ENCODE measurements at places on chromosomes 1 and 21.

DNA sequence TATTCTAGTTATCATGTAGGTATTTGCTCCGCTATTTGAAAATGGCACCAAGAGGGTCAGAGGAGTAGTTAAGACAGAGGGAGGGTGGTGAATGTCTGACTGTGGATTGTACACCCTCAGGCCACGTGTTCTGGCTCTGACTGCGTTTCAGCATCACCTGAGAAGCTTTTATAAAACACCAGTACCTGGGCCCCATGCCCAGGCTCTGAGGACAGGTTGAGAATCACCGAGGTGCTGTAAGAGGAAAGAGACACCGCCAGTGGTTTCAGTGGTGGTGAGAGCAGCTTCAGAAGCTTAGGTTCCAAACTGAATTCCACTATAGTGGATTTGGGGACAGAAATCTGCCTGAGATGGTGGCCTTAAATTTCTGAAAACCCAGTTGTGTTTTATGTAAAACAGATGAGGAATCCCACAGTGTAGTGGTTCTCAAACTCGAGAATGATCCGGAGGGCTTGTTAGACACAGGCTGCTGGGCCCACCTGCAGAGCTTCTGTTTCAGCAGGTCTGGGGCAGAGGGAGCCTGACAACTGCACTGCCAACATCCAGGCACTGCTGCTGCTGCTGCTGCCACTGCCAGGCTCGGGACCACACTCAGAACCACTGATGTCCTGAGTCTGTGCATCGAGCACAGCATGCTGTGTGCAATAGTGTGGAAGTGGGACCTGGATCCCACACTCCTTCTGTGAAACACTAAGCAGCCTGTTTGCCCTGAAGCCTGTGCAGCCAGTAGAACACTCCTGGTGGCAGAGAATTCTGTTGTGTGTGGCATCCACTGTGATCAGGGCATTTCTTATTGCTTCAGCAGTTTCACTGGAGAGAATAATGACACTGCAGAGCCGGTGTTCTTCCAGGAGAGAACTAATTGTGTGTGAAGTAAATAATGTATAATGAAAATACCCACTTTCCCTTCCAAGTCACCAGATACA, 98.7 kb downstream of the SUSD4 start:
- no peak for DNase-seq

DNA sequence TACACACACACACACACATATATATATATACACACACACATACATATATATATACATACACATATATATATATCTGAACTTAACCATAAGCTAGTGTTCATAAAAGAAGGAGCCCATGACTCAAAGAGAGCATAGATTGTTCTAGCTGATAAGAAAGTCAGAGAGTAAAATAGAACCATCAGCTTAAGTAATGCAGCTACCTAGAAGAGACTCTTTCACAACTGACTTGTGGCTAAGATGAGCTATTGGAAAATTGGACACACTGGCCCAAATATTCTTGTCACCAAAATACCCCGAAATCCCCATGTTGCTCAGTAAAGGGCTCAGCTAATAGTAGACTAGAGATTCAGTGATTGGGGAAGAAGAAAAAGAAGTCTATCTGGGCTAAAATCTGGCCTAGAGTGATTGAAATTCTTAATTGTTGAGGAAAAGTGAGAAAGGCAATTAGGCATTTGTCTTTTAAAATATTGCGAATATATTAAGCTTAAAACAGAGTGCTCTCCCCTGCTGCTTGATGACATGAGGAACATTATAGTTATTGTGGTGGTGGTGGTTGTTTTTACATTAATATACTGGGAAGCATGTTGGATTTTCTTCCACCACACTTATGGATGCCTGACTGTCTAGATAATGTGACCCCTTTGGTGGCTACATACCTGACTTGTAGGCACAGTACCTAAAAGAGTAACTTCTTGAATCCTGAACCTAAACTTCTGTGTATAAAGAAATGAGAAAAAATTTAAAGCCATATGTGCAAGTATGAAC, 6.3 kb downstream of the SLAMF1 start:
- no peak for DNase-seq

DNA sequence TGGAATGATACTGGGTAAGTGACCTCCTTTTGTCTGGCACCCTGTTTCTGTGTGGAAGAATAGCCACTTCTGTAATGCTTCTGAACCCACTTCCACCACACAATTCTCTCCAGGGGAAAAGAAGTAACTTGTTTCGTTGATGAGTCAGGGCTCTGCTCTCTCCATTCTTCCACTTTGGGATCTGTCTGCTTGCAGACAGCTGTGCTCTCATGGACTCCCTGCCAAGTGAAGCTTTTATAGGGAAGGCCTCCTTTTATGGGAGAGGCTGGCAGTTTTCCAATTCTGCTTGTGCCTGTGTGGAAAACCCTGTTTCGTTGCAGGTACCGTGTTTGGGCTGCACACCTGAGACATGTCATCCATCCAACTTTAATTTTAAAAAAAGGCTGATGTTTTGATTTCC, 130.7 kb downstream of the GIPC2 start:
- peak; percentile 91 for DNase-seq

GRCh38 chr1:14880456-14881316, 272.9 kb upstream of the TMEM51 start:
- peak; percentile 29 for DNase-seq

GRCh38 chr1:1937061-1937460, 18.0 kb upstream of the TMEM52 start:
- no peak for DNase-seq

DNA sequence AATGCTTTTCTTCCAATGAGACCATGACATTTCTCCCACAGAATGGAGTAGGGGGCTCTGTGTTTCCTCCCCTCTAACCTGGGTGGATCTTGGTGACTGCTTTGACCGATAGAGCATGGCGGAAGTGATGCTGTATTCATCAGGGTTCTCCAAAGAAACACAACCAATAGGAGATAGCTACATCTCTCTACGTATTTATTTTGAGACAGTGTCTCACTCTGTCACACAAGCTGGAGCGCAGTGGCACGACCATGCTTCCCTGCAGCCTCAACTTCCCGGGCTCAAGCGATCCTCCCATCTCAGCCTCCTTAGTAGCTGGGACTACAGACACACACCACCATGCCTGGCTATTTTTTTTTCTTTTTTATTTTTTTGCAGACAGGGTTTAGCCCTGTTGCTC, 29.5 kb upstream of the HNRNPU start:
- DNase-seq, result no peak

DNA sequence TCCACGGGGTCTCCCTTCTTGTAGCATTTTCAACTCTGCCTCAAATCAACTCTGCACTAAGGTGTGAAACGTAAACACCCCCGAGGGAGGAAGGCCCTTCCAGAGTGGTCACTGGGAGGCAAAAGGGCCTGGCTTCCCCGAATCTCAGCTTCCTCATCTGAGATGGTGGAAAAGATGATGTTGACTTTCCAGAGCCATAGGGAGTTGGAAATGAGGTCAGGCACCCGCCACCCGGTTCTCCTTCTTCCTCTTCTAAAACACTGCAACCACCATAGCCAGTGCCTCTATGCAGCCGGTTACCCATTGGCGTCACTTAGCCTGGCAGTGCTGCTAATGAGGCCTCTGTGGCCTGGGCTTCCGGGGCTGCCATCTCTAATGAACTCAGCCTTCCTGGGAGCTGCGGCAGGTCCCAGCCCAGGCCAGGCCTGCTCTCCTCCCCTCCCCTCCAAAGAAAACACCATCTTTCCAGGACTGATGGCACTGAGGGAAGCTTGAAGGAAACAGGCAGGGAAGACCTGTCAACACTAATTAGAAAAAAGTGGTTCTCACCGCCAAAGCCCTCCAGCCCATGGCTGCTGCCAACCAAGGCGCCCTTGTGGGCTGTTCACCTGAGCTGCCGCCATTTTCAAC, 175.0 kb downstream of the KAZN start:
- no peak for DNase-seq

DNA sequence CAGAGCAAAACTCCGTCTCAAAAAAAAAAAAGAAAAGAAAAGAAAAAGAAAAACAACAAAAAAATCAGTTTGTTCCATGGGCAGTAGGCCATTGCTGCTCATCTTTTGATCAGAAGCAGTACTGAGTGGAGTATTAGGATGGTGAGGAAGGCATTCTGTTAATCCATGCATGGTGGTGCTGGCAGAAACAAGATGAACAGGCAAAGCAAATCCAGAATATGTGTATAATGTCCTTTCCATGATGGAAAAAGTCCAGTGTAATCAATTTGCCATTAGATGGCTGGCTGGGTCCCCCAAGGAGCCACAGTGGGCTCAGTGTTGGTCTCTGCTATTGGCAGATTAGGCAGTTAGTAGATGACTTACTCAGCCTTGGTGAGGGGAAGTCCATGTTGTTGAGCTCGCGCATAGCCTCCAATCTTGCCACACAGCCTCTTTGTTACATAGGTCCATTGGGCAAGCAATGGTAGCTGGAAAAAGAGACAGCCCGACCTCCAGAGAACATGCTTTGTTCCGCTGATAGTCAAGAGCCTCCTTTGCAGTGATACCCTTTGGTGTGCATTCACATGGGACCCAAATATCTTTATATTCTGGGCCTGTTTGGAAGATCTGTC, 23.3 kb downstream of the H3-3A start:
- DNase-seq, result no peak

DNA sequence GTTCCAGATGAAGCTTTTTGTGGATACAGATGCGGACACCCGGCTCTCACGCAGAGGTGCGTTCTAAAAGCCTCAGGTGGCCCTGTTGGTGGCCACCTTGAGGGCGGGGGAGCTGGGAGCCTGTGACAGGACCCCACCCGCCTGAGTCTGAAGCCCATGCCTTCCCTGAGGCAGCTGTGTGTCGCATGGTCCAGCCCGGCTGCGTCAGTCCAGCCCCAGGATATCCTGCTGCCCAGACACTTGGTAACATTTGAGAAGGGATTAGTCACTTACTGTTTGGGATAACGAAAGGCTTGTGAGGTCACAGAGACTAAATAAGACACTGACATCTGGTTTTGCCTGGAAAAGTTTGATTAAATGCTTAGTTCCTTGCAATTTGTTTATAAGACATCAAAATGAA, 68.9 kb downstream of the UCK2 start:
- peak; percentile 96 for DNase-seq

DNA sequence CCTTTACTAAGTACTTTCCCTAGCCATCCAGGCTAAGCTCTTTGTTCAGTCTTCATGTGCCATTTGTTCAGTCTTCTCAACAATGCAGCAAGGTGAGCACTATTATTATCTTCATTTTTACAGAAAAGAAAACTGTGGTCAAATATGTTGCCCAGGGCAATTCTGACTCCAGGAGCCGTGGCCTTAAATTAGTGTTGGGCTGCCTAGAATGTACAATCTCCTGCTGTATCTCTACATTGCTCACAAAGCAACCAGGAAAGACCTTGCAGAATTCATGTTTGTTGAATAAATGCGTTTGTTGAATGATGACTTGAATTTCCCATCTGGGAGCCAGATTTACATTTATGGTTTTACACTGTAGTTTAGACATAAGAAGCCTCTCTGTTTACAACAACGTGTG, 14.2 kb downstream of the CD101 start:
- no peak for DNase-seq

GRCh38 chr1:186811892-186812291, 16.9 kb upstream of the PLA2G4A start:
- DNase-seq, result no peak

GRCh38 chr1:61224609-61225008, 142.2 kb downstream of the NFIA start:
- DNase-seq, result no peak

DNA sequence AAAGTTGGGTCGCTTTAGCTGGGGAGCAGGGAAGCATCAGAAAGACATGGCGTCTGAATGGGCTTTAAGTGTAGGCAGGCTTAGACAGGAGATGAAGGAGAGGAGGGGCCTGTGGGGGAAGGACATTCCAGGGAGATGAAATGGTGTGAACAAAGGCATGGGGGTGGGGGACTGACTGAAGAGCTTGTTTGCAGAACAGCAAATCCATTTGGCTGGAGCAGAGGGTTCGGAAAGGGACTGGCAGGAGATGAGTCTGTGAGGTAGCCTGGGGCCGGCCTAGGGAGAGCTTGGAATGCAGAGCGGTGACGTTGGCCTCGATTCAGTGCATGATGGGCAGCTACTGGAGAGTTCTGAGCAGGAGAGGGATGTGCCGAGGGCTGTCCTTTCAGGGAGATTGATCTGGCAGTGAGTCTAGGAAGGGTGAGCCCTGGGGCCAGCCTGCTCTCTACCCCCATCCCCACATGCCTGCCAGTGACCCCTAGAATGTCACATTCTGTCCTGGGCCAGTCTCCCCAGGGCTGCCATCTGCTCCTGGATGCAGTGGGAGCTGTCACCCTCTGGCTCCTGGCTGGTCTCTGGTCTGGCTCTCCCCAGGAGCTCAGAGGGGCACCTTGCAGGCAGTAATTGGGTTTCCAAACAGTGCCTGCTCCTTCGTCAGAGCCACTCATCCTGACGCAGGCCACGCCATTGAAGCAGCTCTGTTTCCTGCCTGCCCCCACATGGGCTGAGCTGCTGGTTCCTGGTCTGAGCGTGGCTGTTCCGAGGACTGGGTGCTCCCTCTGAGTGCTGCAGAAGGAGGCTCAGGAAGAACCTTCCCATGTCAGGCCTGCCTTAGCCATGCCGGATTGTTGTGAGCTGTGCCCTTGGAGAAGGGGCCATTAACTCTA, 22.3 kb upstream of the TMEM222 start:
- DNase-seq, result peak; percentile 100

GRCh38 chr21:36949171-36950141, 17.0 kb downstream of the HLCS start:
- no peak for DNase-seq

GRCh38 chr1:30299393-30299792, 424.0 kb downstream of the MATN1 start:
- no peak for DNase-seq

DNA sequence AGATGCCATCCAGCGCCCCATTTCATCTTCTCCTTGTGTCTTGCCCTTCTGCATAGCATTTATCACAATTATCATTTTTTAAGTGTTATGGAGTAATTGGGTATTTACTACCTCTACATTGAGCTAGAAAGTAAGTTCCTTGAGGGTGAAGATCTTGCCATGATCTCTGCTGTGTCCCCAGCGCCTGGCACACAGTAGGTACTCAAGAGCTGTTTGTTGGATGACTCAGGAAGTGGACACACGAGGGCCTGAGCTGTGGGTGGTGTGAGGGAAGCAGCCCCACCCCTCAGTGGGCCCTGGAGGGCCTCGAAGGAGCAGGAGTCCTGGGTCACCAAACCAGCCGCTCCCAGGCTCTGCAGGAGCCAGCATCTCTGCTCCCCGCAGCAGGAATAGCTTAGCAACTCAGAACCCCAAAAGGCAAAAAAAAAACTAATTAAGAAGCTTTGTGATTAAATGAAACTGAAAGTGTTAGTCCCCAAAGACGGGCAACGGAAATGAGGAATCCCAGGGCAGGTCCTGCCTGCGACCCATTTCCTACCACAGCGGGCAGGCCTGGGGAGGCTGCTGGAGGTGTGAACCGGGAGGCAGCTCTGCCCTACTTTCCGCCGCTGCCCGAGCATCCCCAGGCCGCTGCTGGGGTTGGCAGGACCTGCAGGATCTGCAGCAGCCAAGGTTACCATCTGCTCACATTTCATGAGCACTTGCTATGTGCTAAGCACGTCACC, 87.7 kb downstream of the LACTBL1 start:
- no peak for DNase-seq

GRCh38 chr1:180057883-180058396, 96.7 kb upstream of the QSOX1 start:
- no peak for DNase-seq
